ENCODE measurements at places on chromosomes 16 and 17.

DNA sequence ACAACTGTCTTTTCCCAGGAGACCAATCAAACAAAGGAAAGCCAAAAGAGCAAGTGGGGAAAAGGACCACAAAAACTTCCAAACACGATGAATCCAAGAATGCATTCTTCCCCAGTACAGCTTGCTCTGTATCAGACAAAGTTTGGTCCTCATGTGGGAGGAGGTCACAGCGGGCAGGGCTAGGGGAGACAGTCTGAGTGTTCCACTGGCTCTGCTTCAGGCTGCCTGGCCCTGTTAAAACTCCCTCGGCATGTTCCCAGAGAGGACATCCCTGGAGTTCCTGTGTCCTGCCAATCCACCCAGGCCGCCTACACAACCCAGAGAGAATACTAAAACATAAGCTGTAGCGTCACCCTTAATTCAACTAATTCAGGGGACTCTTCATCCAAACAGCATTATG is 415.1 kb upstream of the DYNLRB2 start:
- no peak for DNase-seq

DNA sequence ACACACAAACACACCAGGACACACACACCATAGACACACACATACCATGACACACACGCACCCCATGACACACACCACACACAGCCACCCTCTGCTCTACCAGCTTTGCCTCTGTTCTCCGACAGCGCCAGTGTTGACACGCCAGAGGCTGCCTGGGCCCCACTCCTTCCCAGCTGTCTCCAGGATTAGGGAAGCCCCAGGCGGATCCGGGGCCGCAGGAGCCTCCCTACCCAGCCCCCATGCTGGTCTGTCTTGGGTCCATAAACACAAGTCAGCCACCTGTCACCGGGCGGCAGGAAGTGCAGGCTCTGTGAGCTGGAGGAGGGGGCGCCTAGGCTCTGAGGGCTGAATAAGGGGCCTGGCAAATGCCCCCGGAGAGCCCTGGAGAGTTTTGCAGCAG is 10.5 kb downstream of the TBC1D16 start:
- no peak for DNase-seq

- DNase-seq, result no peak
Measured at GRCh38 chr17:31499771-31500554, 108.5 kb downstream of the RAB11FIP4 start.

DNA sequence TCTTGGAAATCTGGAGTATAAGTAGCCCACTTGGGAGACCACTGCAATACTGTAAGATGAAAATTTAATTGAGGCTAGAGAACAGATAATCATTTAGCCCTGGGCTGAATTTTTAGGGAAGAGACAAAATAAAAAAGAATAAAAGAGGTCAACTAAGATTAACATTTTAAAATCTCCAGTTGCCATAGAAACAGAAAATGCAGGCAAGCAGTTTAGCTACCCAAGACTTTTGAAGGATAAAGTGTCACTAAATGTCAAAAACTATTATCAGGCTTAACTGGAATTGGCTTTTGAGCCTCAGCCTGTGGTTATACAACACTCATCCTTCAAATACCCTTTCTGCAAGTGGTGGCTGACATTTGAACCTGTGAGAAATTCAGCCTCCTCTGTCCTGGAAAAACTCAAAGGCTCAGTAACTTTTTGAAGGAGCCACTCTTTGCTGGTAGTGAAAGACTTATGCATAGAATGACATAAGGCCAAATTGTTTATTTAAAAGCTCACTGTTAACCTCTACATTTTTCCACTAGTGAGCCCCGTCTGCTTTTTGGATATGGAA is 220.7 kb upstream of the KCNJ16 start:
- no peak for DNase-seq

DNA sequence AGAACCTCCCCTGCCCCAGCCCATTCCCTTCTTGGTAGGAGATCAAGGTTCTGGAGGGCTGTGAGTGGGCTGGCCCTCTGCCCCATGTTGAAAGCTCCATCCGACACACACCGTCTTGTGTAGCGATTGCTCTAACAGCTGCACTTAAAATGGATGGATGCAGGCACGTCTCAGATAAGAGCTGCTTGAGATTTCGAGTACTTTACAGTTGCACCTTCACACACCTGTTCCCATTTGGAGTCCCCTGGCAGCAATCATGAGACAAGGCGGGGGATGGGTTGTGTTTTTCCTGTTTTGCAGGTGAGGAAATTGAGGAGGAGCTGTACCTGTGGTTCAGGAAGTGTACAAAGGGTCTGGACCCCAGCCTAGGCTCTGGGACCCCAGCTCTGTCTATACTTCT is 25.6 kb upstream of the TAC4 start:
- DNase-seq, result no peak

DNA sequence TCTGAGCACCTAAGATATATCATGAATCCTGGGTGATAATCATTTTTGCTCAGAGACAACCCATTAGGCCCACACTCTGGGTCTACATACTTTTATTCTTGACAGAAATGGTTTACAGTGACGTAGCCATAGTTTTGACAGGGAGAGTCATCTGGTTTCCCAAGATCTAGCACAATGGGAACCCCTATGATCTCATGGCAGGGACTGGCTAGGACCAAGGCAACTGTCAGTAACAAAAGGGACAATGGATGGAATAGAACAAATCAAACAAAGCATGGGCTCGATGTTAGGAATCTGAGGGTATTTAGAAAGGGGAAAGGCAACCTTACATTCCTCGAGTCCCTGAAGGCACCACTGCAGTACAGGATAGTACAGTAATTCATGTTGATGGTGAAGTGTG is 20.5 kb downstream of the CFAP97D1 start:
- DNase-seq, result no peak

- DNase-seq, result no peak
Measured at GRCh38 chr16:72126429-72126765, 32.8 kb downstream of the DHX38 start.

DNA sequence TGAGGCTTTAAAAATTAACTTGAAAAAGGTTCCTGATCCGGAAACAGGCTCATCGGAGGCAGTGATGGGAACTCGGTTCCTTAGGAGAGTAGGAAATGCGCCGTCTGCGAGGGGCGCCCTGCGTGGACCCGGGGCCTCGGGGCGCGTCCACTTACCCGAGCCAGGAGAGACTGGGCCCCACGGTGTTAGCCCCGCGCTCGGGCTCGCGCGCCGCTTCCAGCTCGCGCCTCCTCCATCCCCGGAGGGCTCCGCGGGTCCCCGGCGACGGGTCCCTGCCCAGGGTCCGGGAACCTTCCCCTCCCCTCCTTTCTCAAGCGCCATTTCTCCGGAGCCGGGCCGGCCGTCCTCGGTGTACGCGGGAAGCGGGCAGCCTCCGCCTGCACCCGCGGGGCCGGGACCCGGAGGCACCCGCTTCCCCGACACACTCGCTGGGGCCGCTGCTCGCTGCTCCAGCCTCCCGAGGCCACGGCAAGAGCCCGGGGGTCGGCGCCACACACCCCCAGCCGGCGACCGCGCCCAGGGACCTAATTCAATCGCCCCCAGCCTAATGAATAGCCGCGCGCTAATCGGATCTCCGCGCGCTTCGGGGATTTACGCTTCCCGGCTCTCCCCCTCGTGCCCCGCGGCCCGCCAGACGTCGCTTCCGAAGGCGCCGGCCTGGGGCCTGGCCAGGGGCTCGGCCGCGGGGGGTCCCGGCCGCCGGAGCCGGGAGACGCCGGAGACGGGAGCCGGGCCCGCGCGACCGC is 2.2 kb upstream of the BAHCC1 start:
- no peak for DNase-seq

GRCh38 chr17:19720210-19720475 is 3.8 kb upstream of the SLC47A2 start:
- DNase-seq, result no peak

- peak; percentile 30 for DNase-seq
Measured at GRCh38 chr17:75181608-75182318, 996 bp downstream of the SUMO2 start.

DNA sequence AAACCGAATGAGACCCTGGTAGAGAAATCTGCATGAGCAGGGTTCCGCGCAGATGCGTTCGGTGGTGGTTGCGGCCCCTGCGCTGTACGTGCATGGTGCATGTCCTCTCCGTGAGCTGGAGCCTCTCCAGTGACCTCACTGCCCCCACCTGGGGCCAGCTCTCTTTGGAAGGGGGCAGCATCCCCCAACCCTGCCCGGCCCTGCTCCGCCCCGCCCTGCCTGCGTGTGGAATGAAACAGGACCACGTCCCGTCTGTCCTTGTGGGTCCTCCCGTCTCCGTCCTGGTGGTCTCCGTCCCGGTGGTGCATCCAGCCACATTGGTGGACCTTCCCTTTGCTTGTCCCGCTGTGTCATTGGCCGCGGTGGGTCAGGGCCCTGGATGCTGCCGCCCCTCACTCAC is 84.9 kb downstream of the AMFR start:
- DNase-seq, result no peak

GRCh38 chr16:22721511-22722100 is 92.4 kb upstream of the HS3ST2 start:
- no peak for DNase-seq

- DNase-seq, result no peak
Measured at GRCh38 chr16:48381201-48381600, 4.0 kb downstream of the SIAH1 start.

GRCh38 chr16:7713244-7713643 is 380.6 kb downstream of the RBFOX1 start:
- DNase-seq, result no peak

- no peak for DNase-seq
Measured at GRCh38 chr17:74163271-74163821, 40.1 kb upstream of the RPL38 start.

GRCh38 chr16:324451-325334 is 27.8 kb downstream of the AXIN1 start:
- peak; percentile 36 for DNase-seq

- DNase-seq, result no peak
Measured at GRCh38 chr17:72150632-72151460, 30.0 kb downstream of the SOX9 start.

GRCh38 chr16:183005-183404 is 2.7 kb downstream of the HBQ1 start:
- DNase-seq, result no peak

- no peak for DNase-seq
Measured at GRCh38 chr17:50693036-50693682, 14.6 kb downstream of the ANKRD40 start.

GRCh38 chr17:81512562-81513371 is at the start of gene ACTG1:
Gene ACTG1 (minus strand): TSS chr17:81512799. CDS start chr17:81512354, 445 bp downstream.
- peak; percentile 88 for DNase-seq

- no peak for DNase-seq
Measured at GRCh38 chr16:20911361-20911760, 10.8 kb downstream of the LYRM1 start.

GRCh38 chr17:4777969-4778760 is 6.5 kb downstream of the TM4SF5 start:
- no peak for DNase-seq

DNA sequence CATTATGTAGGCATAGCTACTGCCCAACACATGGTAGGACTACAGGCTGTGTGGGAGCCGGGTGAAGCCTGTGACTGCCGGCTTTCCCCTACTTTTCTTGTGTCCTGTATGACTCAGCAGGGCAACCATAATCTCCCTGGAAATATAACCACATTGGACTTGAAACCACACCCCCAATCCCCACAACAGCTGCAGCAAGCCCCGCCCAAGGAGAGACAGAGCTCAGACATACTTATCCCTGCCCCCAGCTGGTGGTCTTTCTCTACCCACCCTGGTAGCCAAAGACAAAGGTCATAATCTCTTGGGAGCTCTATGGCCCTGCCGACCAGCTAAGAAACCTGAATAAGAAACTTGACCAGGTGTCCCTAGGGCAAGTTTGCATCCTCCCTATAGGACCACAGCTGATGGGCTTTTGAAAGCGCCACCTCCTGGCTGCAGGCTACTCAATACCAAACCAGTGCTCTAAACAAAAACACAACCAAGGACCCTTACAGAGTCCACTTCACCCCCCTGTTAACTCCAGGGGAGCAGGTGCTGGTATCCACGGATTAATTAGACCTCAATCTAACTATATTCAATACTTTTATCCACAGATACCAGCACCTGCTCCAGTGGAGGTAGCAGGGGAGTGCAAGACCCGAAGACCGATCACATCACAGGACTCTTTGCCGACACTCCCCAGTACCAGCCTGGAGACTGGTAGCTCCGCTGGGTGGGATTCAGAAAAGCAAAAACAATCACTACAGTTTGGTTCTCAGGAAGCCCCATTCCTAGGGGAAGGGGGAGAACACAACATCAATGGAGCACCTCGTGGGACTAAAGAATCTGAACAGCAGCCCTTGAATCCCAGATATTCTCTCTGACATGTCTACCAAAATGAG is 91.2 kb downstream of the IRX5 start:
- DNase-seq, result no peak

DNA sequence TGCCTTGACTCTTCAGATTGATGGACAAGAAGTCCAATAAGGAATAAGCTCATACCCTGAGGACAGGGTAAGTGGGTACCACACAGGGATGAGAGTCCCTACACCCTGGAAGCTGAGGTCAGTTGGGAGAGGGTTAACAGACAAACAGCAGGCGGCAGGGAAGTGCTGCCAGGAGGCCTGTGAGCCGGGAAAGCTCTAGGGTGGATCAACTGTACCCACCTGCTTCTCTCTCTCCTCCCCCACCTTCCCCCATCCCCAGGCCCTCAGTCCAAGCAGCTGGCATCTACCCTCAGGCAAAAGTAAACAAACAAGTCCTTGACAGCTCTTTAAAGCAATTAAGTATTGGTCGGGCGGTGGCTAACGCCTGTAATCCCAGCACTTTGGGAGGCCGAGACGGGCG is 20.7 kb upstream of the MYLK3 start:
- DNase-seq, result no peak

DNA sequence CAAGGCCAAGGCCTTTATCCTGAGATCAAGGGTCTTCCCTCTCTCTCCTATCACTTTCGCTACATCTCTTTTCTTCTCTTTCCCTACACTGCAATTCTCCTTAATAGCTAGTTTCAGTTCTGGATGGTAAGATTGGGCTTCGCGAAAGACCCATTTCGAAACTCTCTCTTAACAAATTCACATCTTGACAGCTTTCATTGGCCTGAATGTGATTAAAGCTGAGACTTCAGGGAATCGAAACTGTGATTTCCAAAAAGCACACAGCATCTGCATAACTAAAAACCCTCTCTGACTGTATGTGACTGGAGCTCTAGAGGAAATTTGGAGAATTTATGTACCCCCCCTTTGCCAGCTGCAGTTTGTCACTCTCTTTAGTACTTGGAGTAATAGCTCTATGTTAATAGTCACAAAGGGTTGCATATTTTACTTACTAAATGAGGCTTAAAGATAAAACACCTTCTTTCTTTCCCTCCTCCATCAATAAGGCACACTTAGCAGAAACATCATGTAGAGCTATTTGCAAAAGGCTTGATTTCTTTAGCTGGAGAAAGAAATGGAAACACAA is 105.3 kb upstream of the FAM20A start:
- no peak for DNase-seq

GRCh38 chr16:53220585-53220984 is 165.8 kb downstream of the CHD9 start:
- no peak for DNase-seq

All from stimulated activated CD4-positive, alpha-beta T cell treated with anti-CD3 and anti-CD28 coated beads, Interleukin-12 subunit alpha, Interleukin-12 subunit beta, amount 100 ng/mL, for 4 hours (primary cell).